ENCODE measurements at places on chromosomes 11 and 22. TPM values are rescaled to one million over a fixed set of nuclear protein-coding genes. Genes with fewer than 3 reads are reported as not detected.

SMC1B gene
- not detected for total RNA-seq

IL17REL gene
- not detected for total RNA-seq

XRRA1 gene
- 5.0 TPM for total RNA-seq

PKP3 gene
- total RNA-seq: 2.2 TPM

METTL15 gene
- total RNA-seq: 24.4 TPM

LAMTOR1 gene
- total RNA-seq: 137 TPM

APOBEC3C gene
- 5.6 TPM for total RNA-seq

SLC22A8 gene
- not detected for total RNA-seq

ALDH3B2 gene
- total RNA-seq: not detected

TNNI2 gene
- not detected for total RNA-seq

TTC36 gene
- not detected for total RNA-seq

Measured in IMR-90 (cell line).